Stimulated activated CD4-positive, alpha-beta T cell treated with anti-CD3 and anti-CD28 coated beads, Interleukin-12 subunit alpha, Interleukin-12 subunit beta, amount 100 ng/mL, for 48 hours (primary cell): ENCODE measurements at places on chromosomes 13 and 19.

DNA sequence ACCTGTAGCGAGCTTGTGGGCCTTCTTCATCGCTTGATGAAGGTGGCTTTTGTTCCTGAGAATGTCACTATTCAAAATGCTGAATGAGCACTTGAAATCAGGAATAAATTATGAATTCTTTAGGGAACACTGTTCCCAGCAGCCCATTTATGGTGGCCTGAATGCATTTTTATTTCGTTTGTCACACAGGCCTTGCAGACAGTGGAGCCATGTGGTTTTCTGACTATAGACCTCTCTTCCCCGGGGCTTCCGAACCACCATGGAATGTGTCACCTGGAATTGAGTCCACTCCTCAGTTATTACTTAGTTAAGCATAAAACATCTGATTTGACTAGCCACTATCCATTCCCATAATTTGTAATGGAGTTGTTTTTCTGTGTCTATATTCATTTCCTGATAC, 396.9 kb downstream of the IRS2 start:
- DNase-seq: no peak

DNA sequence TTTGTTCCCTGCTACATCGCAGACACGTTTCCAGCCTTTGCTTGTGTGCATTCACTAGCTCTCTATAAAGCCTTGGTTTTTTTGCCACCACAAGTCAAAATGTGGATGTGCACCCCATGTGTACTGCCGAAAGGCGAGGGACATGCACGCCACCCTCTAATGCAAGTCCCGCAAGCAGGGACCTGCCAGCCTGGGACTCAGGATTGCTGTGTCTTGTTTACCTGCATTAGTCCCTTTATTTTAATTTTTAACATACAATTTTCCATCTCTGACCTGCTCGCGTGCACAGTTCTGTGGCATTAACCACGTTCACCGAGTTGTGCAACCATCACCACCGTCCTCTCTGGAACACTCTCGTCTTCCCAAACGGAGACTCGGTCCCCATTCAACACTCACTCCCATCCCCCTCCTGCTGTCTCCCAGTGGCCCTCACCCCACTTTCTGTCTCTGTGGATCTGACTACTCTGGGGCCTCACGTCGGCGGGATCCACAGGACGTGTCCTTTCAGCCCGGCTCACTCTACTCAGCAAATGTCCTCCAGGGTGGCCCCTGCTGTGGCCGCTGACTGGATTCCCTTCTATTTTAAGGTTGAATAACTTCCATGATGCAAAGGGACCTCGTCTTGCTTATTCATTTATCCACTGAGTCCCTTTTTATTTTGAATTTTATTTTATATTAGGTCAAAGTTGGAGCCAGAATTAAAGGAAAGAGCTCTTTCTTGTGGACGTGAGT, 58.4 kb downstream of the RASA3 start:
- no peak for DNase-seq

DNA sequence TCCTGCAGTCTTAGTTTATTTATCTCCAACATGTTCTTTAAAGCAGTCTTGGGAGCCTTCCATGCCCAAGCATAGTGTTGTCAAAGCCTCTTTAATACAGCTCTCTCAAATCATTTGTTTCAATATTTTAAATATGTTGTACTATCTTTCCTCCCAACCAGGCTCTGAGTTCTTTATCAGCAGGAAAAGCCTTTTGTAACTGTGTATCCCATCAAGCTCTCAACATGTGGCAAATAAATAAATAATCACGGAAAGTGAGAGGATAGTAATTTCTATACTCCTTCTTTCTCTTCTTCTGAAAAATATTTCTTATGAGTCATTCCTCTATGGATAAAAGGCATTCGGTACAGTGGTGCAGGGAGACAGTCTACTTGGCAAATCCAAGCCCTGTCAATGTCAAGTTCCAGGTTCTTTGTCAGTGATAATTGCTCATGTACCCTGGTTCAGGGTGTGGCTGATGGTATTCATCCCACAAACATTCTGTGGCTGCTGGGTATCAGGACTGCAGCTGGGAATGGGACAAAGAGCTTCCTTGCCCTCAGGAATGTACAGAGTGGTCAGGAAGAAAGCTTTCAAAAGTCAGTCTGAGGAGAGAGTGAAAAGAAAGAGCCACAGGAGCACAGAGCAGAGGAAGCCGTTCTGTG, 384.3 kb downstream of the EFNB2 start:
- DNase-seq: no peak

GRCh38 chr13:32022311-32022710, 9.3 kb upstream of the FRY start:
- no peak for DNase-seq

DNA sequence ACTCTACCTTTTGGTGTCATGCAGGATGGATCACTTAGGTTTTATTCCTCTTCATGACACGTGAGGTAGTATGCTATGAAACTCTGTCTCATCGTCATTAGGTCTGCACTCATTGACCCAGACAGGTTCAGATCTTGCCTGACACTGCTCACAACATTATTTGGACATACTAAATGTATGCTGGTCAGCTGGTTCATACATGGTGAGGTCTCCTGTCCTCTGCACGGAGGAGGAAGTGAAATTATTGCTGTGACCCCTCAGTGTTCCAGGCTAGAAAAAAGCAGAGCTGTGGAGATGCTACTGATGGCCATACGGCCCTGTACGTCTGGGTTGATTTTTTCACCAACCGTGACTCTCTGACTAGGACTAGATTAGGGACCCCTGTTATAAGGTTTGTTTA, 35.8 kb downstream of the LATS2 start:
- no peak for DNase-seq

DNA sequence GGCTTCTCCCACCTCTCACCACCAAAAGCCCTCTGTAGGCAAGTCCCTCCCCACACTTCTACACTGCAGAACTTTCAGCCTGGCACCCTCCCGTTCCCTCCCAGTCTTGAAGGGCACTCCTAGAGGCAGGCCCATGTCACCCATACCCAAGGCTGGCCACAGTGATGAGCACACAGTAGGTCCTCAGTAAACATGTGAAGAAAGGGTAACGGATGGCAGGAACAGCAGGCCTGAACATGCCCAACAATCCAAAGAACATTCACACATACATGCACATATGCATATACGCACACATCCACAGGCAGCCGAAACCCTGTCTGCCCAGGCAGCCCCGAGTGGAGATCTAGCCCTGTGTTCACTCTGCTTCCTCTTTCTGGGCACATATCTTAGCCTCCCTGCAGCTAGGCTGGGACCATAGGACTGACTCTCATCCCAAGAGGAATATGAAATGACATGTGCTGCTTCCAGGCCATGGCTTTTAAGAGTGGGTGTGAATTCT, 55.2 kb downstream of the CEBPG start:
- no peak for DNase-seq

- DNase-seq: no peak
These were observed 12.7 kb upstream of the ZNF443 start for GRCh38 chr19:12453495-12453894.

- DNase-seq: no peak
These were observed 5.1 kb downstream of the FTL start for GRCh38 chr19:48970139-48970766.

DNA sequence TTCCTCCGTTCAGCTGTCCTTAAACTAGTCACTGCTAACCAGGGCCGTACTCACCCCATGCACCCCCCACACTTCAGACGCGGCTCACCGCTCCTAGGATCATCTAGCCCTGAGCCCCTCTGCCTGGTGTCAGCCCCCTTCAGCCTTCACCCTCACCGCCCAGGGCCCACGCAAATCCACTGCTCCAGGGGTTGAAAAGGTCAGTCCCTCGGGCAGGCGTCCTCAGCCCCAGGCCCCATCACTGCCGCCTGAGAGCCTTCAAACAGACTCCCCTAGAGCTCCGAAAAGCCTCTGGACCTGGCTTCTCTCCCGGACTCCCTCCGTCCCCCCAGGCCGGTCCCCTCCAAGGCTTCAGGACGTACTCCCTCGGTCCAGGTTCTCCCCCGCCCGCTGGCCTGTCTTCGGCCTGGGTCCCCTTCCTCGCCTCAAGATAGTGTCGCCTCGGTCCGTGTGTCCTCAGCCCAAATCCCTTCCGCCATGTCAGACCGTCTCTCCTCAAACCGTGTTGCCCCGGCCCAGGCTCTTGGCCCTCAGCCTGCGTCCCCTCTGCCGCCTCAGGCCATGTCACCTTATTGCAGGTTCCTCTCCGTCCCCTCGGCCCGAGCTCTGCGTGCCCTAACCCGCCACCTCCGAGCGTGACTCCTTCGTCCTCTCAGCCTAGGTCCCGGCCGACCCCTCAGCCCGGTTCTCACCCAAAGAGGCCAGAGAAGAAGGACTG, 553 bp downstream of the NAPA start:
- DNase-seq: no peak

DNA sequence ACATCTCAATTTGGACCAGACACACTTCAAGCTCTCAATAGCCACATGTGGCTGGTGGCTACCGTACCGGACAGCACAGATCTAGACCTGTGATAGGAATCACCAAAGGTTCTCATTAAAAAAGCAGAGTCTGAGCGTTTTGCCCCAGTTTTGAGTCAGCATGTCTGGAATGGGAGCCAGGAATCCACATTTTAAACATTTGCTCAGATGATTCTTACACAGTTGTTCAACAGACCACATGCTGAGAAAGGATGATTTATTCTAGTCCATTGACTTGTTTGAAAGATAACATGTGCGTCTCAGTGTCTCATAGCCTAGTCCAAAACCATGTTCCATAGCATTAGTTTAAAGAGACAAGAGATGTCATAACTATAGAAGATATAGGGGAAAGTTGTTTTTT, 53.4 kb downstream of the FLT3 start:
- DNase-seq: no peak

- DNase-seq: no peak
These were observed 6.5 kb upstream of the FKRP start for GRCh38 chr19:46739290-46739771.

DNA sequence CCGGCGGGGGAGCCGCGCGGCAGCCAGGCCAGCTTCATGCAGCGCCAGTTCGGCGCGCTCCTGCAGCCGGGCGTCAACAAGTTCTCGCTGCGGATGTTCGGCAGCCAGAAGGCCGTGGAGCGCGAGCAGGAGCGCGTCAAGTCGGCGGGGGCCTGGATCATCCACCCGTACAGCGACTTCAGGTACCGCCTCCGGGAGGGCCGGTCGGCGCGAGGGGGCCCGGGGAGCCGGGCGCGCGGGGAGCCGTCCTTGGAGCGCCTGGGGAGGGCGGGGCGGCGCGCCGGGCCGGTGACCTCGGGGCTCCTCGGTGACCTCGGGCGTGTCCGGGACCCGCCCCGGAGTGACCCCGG, 690 bp downstream of the HCN2 start:
- DNase-seq: no peak

- no peak for DNase-seq
These were observed 928 bp upstream of the PNPLA6 start for GRCh38 chr19:7534531-7535046.

DNA sequence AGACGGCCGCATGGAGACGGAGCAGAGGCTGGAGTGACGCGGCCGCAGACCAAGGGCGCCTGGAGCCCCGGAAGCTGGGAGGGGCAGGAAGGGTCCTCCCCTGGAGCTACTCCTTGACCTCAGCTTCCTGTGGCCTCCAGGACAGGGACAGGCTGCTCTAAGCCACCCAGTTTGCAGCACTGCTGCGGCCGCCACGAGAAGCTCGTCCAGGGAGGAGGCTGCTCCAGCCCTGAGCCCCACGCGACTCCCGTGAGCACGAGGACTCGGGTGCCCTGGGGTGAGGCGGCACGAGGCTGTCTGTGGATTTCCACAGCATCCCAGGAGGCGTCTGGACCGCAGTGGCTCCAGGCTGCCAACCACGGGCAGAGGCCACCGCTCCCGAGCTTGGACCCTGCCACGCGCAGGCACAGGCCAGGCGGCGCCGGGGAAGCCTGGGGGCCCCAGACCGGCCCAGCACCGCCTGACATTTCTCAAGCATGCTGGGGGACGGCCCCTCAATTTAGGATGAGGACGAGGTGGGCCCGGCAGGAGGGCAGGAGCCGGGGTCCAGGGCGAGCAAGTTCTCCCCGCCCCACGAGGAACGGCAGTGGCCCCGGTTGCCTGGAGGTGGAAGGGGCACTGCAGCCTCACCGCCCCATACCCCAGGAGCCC, 10.7 kb downstream of the SBNO2 start:
- DNase-seq: no peak

- DNase-seq: no peak
These were observed 253.0 kb downstream of the TSHZ3 start for GRCh38 chr19:31096062-31096830.
